ENCODE measurements at places on chromosomes 6 and 20. TPM values are rescaled to one million over a fixed set of nuclear protein-coding genes. Genes with fewer than 3 reads are reported as not detected.

- no peak for DNase-seq
Measured at GRCh38 chr6:158061709-158062461, 80.2 kb downstream of the SYNJ2 start.

GRCh38 chr20:45293041-45294002 is 13.3 kb upstream of the RBPJL start:
- peak; percentile 67 for DNase-seq

SNTA1 gene
- 12.0 TPM for polyA plus RNA-seq

GRCh38 chr6:2938004-2938631 is 33.2 kb downstream of the SERPINB6 start:
- no peak for DNase-seq

DNA sequence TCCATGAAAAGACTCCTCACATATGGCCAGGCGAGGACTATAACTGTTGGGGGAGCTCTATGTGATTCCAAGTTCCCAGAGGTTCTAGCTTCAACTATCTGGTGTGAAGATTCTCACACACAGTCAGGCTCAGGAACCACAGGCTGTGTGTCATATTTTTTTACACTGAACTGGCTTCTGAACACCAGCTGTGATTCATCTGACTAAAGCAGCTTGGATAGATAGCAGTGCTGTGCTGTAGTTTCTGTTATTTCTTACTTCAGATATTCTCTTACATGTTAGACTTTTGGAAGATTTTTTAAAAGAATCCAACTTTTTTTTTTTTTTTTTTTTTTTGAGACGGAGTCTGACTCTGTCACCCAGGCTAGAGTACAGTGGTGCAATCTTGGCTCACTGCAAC is 140.7 kb upstream of the MCHR2 start:
- no peak for DNase-seq

GRCh38 chr20:37309936-37310590 is 20.6 kb downstream of the MANBAL start:
- DNase-seq: no peak

GRCh38 chr6:99146711-99147110 is 199.0 kb upstream of the FBXL4 start:
- no peak for DNase-seq

- no peak for DNase-seq
Measured at GRCh38 chr20:46365487-46366220, 40.8 kb downstream of the ELMO2 start.

DNA sequence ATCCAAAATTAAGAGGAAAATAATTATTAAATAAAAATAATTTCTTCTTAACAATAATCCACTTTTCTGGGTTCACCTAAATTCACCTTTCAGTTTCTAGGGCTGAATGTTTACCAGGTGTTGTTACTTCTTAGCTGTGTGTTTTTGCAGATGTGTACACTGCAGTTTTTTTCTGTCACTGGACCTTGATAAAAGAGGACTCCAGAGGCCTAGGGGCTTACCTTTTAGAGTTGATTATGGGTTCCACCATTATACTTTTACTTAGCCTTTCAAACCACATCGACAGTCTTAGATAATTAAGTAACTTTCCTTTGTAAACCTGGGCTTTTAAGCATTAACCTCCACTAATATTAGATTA is 766.5 kb downstream of the BCKDHB start:
- DNase-seq: no peak

GRCh38 chr6:151087861-151088598 is 151.7 kb upstream of the AKAP12 start:
- no peak for DNase-seq

DNA sequence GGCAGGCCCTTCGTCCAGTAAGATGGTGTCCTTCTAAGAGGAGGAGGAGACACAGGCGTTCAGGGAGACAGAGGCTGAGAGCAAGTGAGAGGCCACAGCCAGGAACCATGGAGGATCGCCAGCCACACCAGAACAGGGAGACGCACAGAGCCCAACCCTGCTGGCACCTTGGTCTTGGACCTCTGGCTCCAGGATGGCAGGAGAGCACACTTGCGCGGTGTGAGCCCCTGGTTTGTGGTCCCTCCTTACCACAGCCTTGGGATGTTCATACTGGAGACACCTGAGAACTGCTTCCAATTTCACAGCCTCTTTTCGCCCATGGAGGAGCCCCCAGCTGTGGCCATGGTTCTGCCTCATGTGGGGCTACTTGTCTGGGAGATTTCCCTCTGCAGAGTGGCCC is 222.4 kb downstream of the DLL1 start:
- no peak for DNase-seq

GRCh38 chr6:156943166-156943565 is 166.0 kb downstream of the ARID1B start:
- DNase-seq: no peak

BPIFB4 gene
- polyA plus RNA-seq: not detected

TPBG gene
- polyA plus RNA-seq: 30.5 TPM

GRCh38 chr6:91181416-91181815 is 594.5 kb upstream of the MAP3K7 start:
- no peak for DNase-seq

GRCh38 chr20:18665135-18665534 is 77.3 kb downstream of the DTD1 start:
- no peak for DNase-seq

DNA sequence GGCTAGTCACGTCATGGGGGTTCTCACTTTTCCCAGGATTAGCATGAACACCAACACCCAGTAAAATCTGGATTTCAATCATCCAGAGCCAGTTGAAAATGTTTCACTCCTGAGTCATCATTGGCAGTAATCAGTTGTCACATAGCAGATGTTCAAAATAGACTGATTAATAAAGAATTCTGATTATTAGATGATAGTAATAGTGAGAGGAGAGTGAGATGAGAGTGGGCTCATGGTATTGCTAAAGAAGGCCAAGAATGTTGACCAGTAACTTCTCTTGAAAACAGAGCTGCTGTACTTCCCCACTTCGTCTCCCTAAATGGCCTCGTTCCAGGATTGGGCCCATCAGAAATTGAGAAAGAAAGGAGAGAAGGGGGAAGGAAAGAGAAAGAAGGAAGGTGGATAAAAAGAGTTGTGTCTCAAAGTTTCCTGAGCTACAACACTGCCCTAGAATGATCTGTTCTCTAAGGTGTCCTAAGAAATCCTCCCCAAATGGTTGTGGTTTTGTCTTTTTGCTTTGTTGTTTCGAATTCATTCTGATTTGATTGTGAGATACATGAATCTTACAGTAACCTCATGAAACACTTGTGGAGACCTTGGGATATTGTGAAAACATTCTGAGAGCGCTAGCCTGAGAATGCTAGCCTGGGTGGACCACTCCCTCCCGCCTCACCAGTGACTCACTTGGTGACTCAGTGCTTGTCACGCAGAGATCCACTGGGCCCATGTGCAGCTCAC is 502.2 kb upstream of the JARID2 start:
- DNase-seq: no peak

- DNase-seq: no peak
Measured at GRCh38 chr6:12048609-12049008, 36.5 kb downstream of the HIVEP1 start.

RIPOR2 gene
- 6.6 TPM for polyA plus RNA-seq

MYLK4 gene
- 1.5 TPM for polyA plus RNA-seq

MCHR2 gene
- not detected for polyA plus RNA-seq

DNA sequence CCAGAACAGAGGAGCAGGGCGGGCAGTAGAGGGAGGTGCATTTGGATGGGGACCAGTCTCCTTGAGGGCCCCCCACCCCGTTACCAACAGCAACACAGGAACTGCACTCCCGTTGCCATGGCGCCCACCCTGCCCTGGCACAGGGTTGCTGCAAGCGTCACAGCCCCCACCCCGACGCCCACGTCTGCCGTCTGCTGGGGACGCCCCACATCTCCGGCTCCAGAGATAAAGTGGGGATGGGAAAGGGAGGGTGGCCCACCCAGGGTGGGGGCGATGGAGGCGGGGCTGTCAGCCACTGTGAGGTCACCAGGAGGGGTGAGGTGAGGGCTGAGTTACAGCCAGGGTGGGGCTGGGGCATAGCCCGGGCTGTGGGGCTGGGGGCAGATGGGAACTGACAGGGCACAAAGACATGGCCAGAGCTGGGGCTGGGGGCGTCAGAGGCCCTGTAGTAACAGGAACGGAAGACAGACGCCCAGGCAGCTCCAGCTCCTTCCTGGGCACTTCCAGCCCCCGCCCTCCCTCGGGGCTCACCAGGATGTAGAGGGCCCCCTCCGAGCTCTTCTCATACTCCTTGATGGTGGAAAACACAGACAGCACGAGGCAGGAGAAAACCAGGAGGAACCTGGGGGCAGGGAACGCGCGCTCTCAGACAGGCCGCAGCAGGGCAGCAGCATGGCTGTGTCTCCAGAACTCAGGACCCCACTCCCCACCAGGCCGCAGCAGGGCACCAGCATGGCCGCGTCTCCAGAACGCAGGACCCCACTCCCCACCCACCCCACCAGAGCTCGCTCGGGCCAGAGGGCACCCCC is 26.0 kb downstream of the KCNQ2 start:
- DNase-seq: no peak

- DNase-seq: no peak
Measured at GRCh38 chr20:25725639-25726038, 29.0 kb upstream of the ZNF337 start.

MYH7B gene
- polyA plus RNA-seq: 1.6 TPM

Data from renal cortex interstitium (tissue), 15 donors.